ENCODE measurements at places on chromosomes 6 and 20.

GRCh38 chr20:3710011-3710466 lies 2.4 kb downstream of the SIGLEC1 start:
- no peak for DNase-seq

DNA sequence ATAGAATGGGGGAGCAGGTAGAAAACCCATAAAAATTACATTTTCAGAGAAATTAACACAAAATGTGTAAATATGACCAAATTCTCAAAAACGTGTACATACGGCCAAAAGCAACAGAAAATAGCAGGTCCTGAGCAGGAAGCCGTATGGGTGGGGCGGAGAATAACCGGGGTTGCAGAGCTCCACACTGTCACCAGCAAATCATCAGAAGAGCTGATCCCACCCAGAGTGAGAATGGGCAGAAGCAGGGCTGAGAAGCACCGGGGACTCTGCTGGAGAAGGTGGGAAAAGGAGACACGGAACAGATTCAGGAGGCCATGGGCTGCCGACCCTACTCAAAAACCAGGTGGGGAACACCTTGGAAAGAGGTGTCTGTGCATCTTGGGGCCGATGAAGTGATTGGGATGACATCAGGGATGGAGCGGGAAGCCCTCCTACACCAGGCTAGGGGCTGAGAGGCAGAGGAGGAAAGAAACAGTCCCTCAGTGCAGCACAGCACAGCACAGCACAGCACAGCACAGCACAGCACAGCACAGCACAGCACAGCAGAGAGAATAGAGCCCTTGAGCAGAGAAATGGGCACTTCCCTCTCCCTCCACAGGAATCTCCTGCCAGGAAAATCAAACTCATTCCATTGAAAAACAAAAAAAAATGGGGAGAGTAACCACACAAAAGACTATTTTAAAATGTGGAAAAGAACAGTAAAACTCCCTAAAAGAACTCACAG lies 22.3 kb downstream of the STX7 start:
- DNase-seq, result no peak

DNA sequence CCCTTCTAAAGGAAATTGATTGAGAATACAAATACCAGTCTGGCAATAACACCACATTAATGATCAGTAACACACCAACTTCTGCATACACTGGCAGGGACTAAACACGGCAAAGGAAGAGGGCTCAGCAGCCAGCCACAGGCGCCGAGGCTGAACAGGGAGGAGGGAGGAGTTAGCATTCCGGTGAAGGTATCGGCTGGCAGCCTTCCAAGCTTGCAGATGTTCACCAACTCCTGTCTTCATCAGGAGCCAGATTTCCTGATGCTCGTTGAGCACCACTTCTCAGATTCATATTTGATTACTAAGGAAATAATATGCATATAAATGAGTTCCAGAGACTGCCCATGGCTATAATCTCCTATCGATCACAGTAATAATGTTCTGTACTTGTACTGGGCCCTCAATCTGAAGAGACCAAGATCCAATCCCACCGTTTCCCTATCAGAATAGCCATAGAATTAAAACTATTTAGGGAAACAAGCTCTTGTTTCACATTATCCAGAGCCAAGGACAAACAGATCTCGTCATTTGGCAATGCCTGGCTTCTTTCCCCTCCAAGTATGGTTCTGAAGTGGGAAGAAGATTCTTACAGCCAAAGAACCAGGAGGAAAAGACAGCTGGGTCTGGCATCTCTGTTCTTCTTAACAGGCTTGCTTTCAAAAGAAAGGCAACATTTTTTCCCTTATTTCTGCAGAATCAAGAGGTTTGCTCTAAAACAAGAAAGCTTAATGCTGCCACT lies 42.2 kb downstream of the GFOD1 start:
- DNase-seq, result peak; percentile 27

- DNase-seq, result no peak
Measured at GRCh38 chr6:3619201-3619600, 132.3 kb downstream of the PXDC1 start.

DNA sequence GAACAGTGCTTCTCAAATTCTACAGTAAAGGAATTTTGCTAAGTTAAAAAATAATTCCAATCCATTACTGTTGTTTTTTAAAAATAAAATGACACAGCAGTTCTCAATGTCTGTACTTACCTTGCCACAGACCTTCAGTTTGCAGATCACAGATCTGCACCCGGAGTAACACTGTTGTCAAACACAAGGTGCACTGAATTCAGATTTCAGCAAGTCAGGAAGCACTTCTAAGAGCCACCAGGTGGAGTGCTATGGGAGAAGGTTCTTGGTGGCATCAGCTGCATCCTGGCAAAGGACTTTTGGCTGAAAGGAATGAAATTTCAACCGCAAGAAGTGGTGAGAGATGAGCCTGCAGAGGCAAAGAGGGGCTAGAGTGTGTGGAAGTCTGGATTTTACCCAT lies 17.4 kb downstream of the RSPH4A start:
- no peak for DNase-seq

GRCh38 chr20:50034567-50035180 lies 51.9 kb downstream of the SNAI1 start:
- no peak for DNase-seq

DNA sequence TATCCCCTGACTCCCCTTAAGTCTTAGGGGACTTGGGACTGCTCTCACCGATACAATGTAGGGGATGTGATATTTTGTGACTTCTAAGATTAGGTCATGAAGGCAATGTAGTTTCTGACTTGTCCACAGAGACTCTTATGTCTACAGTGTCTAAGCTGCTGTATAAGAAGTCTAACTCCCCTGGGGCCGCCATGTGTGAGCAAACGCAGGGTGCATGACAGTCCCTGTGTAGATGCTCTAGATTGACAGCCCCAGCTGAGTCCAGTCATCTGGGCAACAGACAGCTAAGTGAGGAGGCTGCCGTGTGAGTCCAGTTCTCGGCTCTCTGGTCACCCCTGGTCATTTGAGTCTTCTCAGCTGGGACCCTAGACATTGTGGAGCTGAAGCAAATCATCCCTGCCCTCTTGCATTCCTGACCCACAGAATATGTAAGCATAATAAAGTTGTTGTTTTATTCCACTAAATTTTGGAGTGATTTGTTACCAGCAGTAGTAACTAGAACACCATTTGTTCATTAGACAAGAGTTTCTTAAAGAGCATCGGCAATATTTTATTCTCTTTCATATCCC lies 743.3 kb upstream of the CHD6 start:
- DNase-seq, result no peak

Measured in brain microvascular endothelial cell (primary cell).